Hematopoietic multipotent progenitor cell (in vitro differentiated cells): ENCODE measurements at places on chromosomes 3 and 15. TPM values are rescaled to one million over a fixed set of nuclear protein-coding genes. Genes with fewer than 3 reads are reported as not detected.

DNA sequence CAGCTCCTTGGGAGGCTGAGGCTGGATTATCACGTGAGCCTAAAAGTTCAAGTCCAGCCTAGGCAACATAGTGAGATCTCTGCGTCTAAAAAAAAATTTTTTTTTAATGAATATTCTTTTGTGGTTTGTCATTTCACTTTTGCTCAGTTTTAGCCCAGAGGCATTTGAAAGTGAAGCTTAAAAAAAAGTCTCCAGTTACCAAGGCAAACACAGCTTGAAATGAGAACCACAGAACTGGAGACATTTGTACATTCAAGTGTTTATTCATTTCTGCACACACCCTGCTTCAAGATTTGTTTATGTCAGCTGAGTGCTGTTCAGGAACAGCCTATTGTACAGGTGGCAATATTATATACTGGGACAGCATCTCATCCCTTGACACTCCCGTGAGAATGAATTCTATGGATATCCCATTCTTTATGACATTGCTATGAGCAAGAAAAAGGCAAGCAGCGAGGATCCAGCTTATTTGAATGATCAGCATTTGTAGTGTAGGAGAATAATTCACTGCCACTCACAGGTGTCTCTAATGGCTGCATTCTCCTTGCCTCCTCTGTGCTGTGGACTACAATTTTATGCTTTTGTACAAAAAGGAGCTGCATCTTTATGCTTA is 444.8 kb upstream of the GRM7 start:
- no peak for DNase-seq

- DNase-seq = peak; percentile 18
Measured at GRCh38 chr3:63193647-63194046, 84.5 kb upstream of the SYNPR start.

DNA sequence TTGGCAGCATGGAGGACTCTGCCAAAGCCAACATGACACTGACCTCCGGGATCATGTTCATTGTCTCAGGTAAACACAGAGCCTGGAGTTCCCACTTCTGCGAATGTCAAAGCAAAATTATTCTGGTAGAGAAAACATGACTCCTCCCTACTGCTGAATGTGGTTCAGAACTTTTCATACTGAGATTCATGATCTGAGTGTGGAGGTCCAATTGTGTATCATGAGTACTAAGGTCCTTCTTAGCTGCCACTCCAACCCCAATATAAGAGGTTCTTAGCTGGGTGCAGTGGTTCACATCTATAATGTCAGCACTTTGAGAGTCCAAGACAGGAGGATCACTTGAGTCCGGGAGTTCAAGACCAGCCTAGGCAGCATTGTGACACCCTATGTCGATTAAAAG is 13.8 kb downstream of the CLDN18 start:
- DNase-seq = no peak

DNA sequence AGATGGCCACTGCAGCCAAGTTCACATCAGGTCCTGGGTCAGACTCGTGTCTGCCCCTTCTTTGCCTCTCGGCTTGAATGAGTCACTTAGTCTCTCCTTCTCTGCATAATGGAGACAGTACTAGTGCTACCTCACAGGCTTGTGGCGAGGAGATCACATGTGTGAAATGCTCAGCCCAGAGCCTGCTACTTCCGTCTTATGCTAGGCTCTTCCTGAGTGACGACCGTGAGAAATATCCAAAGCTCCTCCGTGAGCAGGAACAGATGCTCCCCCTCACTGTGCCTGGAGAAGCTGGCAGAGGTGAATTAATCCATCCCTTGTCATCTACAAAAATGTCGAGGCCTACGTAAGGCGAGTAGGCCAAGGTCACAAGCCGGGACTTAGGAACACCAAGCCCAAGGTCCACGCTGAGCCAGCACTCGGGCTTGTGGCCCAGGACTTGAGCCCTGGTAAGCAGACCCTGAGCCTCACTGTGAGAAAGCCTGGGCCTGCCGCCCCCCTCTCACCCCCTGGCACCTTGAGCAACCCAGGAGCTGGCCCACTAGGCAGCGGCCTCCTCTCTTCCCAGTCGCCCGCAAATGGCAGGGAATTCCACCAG is 17.9 kb downstream of the PAK6 start:
- DNase-seq = no peak

DNA sequence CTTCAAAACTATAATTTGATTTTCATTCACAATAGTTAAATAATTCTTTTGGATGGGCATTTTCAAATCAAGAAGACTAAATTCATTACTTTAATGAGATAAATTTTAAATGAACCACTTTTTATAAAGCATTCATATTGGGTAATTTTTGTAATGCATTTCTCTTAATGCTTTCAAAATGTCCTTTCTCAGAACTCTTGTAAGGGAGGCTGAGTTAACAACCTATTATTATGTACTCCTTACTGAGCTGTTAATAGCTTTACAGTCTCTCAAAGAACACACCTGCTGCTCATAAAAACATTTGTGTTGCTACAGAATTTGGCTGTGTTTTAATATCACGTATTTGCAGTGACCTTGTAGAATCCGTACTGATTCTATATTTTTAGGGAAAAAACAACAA is 334.0 kb upstream of the ARL6 start:
- DNase-seq = no peak

- no peak for DNase-seq
Measured at GRCh38 chr15:48596415-48596814, 49.1 kb downstream of the FBN1 start.

DNA sequence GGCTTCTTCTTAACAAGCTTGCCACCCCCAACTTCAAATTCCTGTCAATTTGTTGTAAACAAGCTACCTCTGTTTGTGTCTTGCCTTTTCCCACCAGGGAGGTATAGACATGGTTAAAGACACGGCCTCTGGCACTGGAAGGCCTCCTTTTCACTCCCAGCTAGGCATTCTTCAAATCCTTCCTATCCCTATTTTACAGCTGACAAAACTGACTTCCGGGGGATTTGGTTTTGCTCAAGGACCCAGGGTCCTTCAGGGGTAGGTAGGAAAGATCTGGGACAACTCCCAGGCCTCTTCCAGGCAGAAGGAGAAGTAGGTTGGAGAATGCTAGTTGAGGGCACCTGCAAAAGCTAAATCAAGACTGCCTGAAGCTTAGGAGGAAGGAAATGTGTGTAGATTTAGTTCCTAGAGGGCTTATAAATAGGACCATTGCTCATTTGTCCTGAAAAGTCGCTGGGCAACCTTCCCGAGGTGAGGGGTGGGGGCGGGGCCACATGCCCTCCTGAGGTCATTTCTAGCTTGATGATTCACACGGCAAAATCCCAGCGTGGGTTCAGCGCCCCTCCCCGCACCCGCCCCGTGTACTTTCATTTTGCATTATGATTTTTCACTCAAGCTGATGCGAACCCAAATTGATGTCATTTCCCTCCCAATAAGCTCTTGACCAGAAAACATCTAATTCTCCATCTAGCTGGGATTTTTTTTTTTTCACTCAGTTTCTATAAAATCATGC is 365.5 kb downstream of the SHQ1 start:
- DNase-seq = no peak

DNA sequence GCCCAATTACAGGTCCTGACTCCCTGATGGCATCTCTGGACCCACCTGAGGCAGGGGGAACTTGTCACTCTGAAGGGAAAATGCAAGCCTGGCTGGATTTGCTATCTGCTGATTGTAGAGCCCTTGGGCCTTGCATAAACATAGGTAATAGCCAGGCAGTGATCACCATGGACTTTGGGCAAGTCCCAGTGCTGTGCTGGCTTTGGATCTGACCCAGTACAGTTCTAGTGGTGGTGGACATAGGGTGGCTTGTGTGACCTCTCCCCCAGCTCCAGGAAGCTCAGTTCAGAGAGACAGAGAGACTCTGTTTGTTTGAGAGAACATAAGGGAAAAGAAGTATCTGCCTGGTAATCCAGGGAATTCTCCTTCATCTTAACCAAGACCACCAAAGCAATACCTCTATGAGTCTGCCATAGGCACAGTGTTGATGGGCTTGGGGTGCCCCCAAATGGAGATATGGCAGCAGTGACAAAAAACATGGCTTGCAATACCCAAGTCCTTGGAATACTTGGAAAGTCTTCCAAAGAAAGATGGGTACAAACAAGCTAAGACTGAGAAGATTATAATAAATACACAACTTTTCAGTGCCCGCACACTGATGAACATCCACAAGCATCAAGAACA is 348.5 kb downstream of the PYDC2 start:
- no peak for DNase-seq

GRCh38 chr15:27527490-27528067 is 556.6 kb downstream of the GABRG3 start:
- DNase-seq = no peak

- DNase-seq = no peak
Measured at GRCh38 chr3:105988540-105989212, 119.9 kb upstream of the CBLB start.

The SAMMSON gene
- total RNA-seq = under 0.01 TPM

The SPINK8 gene
- not detected for total RNA-seq

The SLC22A13 gene
- 0.27 TPM for total RNA-seq
